Foreskin melanocyte (primary cell): ENCODE measurements at places on chromosomes 11 and 22.

DNA sequence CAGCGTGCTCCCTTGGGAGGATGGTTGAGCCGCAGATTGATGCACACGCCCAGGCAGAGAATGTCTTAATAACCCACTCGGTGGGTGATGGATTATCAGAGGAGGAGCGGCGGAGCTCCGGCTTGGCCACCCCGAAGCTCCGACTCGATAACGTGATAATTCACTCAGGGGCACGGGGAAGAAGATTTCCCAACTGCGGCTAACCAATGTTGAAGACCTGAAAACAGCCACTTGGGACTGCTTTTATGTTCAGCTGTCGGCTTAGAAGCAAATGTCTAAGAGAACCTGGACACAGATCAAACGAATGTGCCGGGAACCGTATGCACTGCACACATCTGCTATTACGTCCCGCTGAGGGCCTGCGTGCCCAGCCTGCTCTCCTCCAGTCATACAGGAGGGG, 206.8 kb upstream of the CADM1 start:
- no peak for DNase-seq

DNA sequence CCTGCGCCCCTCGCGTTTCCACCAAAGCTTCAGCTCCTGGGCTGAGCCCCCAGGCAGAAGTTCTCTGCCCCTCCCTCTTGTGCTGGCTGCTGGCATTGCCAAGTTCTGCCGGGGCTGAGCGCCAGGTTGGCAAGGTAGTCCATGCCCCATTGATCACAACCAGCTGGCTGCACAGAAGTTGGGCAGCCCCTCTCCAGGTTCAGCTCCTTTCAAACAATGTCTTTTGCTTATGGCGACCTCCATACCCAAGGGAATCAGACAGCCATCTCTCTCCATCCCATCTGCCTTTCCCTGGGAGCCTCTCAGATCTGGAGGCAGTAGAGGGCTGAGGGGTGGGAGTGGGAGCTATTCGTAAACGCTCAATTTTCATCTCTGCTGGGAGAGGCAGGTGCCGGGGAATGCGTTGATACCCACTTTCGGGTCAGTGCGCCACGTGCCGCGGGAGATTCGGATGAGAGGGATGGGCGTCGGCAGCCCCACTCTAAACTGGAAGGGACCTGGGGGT, 1.5 kb downstream of the ADAMTS8 start:
- DNase-seq = no peak

DNA sequence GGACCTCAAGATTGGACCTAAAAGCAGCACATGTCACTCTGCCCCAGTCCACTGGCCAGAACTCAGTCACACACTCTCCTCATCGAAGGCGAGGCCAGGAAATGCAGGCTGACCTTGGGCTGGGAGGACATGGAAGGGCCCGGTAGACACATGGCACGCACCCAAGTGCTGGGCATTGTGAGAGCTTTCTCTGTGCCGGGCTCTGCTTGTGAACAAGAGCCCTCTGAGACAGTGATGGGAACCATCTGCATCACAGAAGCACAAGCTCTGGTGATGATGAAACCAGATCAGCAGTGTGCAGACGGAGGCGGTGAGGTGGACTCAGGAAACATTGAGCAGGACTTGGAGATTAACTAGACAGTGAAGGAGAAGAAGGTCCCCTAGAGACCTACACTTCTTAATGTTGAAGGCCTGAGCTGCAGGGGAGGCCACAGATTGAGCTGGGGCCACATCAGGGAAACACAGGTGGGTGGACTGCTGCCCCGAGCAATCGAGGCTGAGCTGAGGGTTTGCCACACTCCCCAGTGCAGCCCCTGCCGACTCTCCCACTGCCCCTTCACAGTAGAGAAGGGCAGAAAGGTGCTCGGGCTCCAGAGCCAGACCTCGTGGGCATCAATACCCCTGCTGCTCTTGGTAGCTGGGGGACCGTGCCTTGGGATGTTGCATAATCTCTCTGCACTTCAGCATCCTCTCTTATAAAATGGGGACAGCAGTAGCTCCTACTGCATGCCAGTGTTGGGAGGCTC, 1460.5 kb downstream of the TBC1D22A start:
- no peak for DNase-seq

DNA sequence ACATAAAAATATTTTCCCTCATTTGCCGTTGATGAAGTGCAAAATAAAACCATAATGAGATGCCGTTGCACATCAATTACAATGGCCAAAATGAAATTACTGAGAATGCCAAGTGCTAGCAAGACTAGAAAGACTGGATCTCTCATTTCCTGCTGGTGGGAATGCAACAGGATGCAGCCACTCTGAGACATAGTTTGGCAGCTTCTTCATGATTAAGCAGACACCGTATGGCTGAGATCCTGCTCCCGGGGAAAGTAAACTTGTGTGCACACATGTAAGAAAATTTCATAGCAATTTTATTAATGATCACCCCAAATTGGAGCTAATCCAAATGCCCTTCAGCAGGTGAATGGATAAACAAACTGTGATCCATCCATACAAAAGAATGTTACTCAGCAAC, 1013.2 kb downstream of the TBC1D22A start:
- DNase-seq = no peak

DNA sequence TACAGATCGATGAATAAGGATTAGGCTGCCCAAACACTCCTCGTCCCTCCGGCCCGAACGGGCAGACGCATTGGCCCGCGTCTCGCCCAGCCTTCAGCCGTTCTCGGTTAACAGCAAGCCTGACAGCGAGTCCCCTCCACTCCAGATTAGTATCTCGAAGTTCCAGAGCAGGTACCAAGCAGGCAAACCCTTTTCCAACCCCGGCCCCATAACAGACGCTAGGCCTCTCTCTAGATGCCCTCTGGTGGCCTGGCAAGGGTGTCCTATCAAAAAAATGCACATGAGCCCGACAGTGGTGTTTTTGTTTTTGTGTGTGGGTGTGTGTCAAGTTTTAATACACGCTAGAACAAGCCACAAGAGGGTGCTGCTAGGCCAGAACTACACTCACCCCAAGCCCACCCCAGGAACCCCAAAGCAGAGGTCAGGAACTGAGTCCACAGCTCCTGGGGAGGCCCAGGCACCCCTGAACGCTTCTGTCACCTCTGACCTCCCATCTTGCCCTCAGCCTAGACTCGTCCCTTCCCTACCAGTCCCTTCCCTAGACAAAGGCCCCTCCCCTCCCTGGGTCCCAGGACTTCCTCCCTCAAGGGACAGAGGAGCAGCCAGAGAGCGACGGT, 658 bp upstream of the ARFGAP2 start:
- DNase-seq = peak; percentile 89

DNA sequence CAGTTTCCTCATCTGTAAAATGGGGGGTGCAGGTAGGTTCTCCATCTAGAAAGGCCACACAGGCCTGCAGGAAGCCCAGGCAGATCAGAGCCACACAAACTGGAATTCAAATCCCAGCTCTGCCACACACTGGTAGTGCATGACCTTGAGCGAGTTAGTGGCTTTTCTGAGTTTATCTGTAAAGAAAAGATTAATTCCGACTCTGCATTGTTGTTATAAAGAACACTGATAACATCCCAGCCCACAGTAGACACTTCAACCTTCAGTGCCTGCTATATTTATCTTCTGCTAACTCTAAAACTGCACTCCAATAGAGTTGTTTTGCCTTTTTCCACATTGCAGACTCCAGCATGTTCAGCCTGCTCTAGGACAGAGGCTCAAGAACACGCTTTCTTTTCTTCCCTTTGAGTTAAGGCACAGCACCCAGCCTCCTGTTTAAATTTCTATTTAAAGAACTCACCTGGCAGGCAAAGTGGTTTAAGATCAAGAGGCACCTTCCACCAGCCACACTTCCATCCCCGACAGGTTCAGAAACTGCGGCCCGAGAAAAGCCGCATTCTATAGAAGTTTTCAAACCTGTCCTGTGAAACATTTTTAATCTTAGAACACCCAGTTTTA, 133.9 kb downstream of the PLEKHA7 start:
- no peak for DNase-seq

- no peak for DNase-seq
Measured at GRCh38 chr11:46588131-46588530, 5.7 kb downstream of the AMBRA1 start.

- no peak for DNase-seq
Measured at GRCh38 chr22:35215993-35216392, 41.3 kb upstream of the HMGXB4 start.
